ENCODE measurements at places on chromosomes 1 and 21. TPM values are rescaled to one million over a fixed set of nuclear protein-coding genes. Genes with fewer than 3 reads are reported as not detected.

The KRTAP7-1 gene
- total RNA-seq = not detected

The AMPD1 gene
- total RNA-seq = not detected

The HENMT1 gene
- total RNA-seq = not detected

The LDLRAD1 gene
- total RNA-seq = not detected

The TINAGL1 gene
- 0.67 TPM for total RNA-seq

The TTC24 gene
- total RNA-seq = not detected

DNA sequence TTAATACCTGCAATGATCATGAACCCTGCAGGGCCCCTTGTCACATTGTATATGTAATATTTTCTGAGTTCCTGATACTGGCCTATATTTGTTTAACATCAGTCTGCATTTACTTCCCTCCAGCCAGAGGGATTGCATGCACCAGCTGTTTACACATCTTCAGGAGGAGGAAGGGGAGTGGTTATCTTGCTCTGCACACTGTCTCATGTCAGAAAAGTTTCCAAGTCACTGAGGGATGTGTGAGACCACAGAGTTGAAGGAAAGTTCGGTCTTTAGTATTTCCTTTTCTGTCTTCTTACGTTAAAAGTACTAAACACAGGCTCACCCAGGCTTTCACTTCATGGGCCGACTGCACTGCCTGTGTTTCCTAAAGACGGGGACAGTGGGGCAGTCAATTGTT lies 574.1 kb downstream of the LMO4 start:
- H3K4me1 ChIP-seq = no peaks in the 10 kb centered on the region
- DNase-seq = no peak
- H3K27me3 ChIP-seq = no peaks in the 10 kb centered on the region
- H3K4me3 ChIP-seq = no peak overlapping the region

DNA sequence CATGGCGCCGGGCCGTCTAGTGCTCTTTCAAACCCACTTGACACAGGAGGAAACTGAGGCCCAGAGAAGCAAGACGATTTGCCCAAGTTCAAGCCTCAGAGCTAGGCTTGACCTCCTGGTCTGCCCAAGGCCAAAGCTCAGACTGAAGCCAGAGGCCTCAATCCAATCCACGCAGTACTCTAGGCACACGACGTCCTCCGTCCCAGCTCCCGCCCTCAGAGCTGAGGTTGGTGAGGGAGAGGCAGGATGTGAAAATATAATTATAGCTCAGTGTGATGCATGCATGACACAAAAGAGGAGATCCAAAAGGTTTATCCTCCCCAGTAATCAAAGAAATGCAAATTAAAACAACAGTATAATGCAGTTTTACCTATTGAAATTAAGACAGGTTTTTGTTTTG lies 15.5 kb upstream of the ADGRB2 start:
- no peak for DNase-seq
- peaks cover 25% of the 10 kb centered on the region for H3K4me1 ChIP-seq
- peaks cover 17% of the 10 kb centered on the region for H3K27me3 ChIP-seq
- no peak overlapping the region for H3K4me3 ChIP-seq
- H3K36me3 ChIP-seq = no peaks in the 10 kb centered on the region

- H3K27ac ChIP-seq = no peak overlapping the region
- DNase-seq = no peak
- H3K27me3 ChIP-seq = peaks cover 62% of the 10 kb centered on the region
- H3K4me1 ChIP-seq = no peaks in the 10 kb centered on the region
- no peak overlapping the region for H3K4me3 ChIP-seq
- H3K36me3 ChIP-seq = no peaks in the 10 kb centered on the region
Measured at GRCh38 chr1:8965121-8965820, 19.6 kb downstream of the CA6 start.

GRCh38 chr21:38506661-38507281 lies 8.5 kb upstream of the ERG start:
- peaks cover 20% of the 10 kb centered on the region for H3K27me3 ChIP-seq
- H3K4me1 ChIP-seq = no peaks in the 10 kb centered on the region
- H3K4me3 ChIP-seq = no peak overlapping the region
- DNase-seq = no peak

GRCh38 chr1:183830389-183830788 lies 25.5 kb downstream of the RGL1 start:
- H3K27me3 ChIP-seq = no peaks in the 10 kb centered on the region
- no peak overlapping the region for H3K4me3 ChIP-seq
- H3K27ac ChIP-seq = no peak overlapping the region
- no peak for DNase-seq
- no peaks in the 10 kb centered on the region for H3K36me3 ChIP-seq
- no peaks in the 10 kb centered on the region for H3K4me1 ChIP-seq

- DNase-seq = no peak
- H3K4me1 ChIP-seq = no peaks in the 10 kb centered on the region
- H3K27me3 ChIP-seq = no peaks in the 10 kb centered on the region
- peaks cover 90% of the 10 kb centered on the region for H3K36me3 ChIP-seq
Measured at GRCh38 chr1:43687301-43688108, 19.8 kb upstream of the ST3GAL3 start.

- no peak for DNase-seq
- H3K27ac ChIP-seq = no peak overlapping the region
- peak overlapping the region; percentile 84 for H3K4me3 ChIP-seq
- H3K36me3 ChIP-seq = no peaks in the 10 kb centered on the region
- H3K27me3 ChIP-seq = no peaks in the 10 kb centered on the region
Measured at GRCh38 chr1:90851711-90852050, 134.6 kb upstream of the BARHL2 start.

DNA sequence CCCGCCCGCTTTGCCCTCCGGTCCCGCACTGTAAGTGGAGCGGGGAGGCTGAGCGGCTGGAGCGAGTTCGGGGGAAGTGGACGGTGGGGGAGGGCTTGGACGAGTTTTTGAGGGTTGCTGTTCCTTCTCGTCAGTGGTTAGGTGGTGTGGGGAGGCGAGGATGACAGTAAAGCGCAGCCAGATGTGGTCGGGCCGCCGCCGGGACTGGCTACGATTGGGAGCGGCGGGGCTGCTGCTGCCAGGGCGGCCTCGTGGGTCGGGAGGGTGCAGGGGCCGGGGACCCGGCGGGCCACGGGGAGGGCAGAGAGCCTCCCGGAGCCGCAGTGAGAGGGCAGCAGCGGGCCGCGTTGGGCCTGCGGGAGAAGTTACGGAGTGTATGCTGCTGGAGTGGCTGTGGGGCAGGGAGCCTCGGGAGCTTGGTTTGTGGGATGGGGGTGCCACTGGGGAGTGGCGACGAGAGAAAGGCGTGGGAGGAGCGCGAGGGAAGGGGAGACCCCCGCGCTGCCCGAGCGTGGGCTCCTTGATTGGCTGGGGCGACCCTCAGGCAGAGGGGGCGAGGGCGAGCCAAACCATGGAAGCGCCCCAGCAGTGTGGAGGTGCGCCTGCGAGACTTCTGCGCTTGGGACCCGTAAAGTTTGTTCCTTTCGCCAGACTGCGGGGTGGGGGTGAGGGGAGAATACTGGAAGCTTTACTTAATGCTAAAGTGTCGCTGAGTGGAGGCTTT lies 2.1 kb downstream of the ADGRL2 start:
- no peak overlapping the region for H3K27ac ChIP-seq
- H3K27me3 ChIP-seq = no peaks in the 10 kb centered on the region
- no peaks in the 10 kb centered on the region for H3K36me3 ChIP-seq
- no peaks in the 10 kb centered on the region for H3K4me1 ChIP-seq
- H3K4me3 ChIP-seq = no peak overlapping the region

DNA sequence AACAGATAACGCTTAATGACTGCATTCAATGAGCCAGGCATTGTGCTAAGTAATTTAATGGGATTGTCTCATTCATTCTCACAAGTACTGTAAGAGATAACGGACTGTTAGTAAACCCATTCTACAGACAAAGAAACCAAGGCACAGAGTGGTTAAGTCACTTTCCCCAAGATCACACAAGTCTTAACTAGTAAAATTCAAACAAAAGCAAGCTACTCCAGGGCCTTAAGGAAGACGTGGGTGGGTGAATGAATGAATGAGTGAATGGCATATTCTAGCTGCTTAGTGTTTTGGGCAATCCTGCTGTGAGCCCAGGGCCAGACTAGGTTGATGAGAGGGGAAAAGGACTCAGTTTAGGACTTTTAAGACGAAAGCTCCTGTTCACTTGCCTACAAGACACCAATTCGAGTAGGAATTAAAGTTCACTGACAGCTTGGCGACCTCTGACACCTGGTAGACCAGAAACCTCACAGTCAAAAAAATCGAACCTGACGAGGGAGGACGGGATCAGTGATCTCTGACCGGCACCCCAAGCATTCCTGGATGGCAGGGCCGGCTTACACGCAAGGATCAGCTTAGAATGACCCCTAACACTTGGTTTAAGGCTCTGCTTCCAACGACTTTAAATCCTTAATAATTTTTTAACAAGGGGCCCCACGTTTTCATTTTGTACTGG lies 557 bp downstream of the EMC1 start:
- H3K4me1 ChIP-seq = peaks cover 21% of the 10 kb centered on the region
- peaks cover 65% of the 10 kb centered on the region for H3K36me3 ChIP-seq
- peak overlapping the region; percentile 99 for H3K27ac ChIP-seq
- DNase-seq = peak; percentile 49

GRCh38 chr1:24936684-24937083 lies 6.6 kb upstream of the RUNX3 start:
- H3K4me3 ChIP-seq = no peak overlapping the region
- no peaks in the 10 kb centered on the region for H3K36me3 ChIP-seq
- DNase-seq = no peak
- H3K27ac ChIP-seq = no peak overlapping the region
- peaks cover 21% of the 10 kb centered on the region for H3K27me3 ChIP-seq

DNA sequence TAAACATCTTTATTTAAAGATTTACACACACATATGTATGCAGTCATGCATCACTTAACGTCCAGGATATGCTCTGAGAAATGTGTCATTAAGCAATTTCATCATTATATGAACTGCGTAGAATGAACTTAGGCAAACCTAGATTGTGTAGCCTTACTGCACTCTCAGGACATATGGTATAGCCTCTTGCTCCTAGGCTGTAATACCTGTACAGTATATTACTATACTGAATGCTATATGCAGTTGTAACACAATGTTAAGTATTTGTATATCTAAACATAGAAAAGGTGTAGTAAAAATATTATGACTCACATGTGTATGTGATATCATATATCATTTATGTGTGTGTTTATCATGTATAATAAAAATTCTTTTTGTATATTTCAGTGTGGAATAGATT lies 73.2 kb upstream of the QSOX1 start:
- DNase-seq = no peak
- H3K4me1 ChIP-seq = no peaks in the 10 kb centered on the region
- no peak overlapping the region for H3K4me3 ChIP-seq
- no peak overlapping the region for H3K27ac ChIP-seq
- H3K36me3 ChIP-seq = peaks cover 70% of the 10 kb centered on the region
- no peaks in the 10 kb centered on the region for H3K27me3 ChIP-seq

- H3K27ac ChIP-seq = no peak overlapping the region
- H3K36me3 ChIP-seq = no peaks in the 10 kb centered on the region
- no peak overlapping the region for H3K4me3 ChIP-seq
- DNase-seq = no peak
- H3K27me3 ChIP-seq = peaks cover 59% of the 10 kb centered on the region
- 0 out of 2 replicates have a peak, but pooled peaks cover 2% of the 10 kb centered on the region for H3K4me1 ChIP-seq
Measured at GRCh38 chr21:39014747-39015146, 168.5 kb downstream of the PSMG1 start.

- no peaks in the 10 kb centered on the region for H3K4me1 ChIP-seq
- no peak overlapping the region for H3K27ac ChIP-seq
- H3K4me3 ChIP-seq = no peak overlapping the region
Measured at GRCh38 chr21:38175306-38175705, 81.5 kb upstream of the KCNJ15 start.

DNA sequence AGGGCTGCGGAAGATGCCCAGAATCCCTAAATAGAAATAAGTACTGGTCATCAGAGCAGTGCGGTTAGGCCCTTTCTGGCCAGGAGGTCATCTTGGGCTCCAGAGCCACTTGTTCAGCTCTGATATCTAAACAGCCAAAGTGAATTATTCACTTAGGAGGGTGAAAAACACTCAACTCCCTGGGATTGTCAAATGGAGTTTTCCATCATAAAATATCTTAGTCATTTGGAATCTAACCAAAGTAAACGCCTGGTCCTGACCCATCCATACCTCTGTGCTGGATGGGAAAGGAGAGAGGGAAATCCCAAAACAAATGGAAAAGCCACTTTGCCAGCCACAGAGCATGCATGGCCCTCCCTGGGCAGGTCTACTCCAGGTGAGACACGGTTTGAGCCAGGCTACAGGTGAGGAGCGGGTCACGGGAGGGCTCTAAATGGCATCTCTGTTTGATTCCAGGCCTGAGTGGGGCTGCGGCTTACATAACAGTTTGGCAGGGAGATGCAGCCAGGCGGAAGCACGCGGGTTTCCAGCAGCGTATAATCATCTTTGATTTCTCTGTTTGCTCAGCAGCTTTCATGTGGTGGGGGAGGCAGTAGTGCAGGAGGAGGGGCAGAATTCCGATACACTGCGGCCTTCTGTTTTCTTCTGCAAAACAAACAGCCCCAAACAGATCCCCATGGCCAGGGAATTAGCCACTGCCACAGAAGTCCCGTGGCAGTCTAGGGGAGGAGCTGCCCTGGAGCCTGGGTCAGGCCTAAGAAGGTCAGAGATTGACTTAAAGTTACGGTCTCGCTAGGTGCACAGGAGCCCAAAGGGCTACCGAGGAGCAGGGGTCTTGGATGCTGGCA lies 59.1 kb upstream of the ZNF648 start:
- no peaks in the 10 kb centered on the region for H3K4me1 ChIP-seq
- H3K27me3 ChIP-seq = peaks cover 14% of the 10 kb centered on the region
- no peaks in the 10 kb centered on the region for H3K36me3 ChIP-seq
- DNase-seq = no peak
- no peak overlapping the region for H3K27ac ChIP-seq

DNA sequence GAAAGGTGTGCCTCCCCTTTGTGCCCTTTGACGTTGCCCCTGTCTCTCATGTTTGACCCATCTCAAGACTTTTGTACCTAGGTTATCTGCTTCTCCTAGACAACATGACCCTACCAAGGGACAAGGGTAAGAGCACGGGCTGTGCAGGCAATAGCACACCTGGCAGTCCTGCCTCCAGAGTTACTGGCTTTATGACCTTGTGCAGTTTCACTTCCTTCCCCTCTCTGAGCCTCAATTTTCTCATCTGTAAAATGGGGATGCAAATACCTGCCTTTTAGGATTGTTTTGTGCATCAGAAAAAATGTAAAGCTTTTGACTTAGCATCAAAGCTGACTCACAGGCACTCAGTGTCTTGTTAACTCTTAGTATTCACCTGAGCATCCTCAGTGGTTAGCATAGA lies 36.4 kb downstream of the ELK4 start:
- H3K27ac ChIP-seq = no peak overlapping the region
- no peaks in the 10 kb centered on the region for H3K27me3 ChIP-seq
- H3K36me3 ChIP-seq = 0 out of 3 replicates have a peak, but pooled peaks cover 2% of the 10 kb centered on the region

- no peak overlapping the region for H3K27ac ChIP-seq
- H3K36me3 ChIP-seq = peaks cover 24% of the 10 kb centered on the region
- H3K4me1 ChIP-seq = no peaks in the 10 kb centered on the region
- no peak for DNase-seq
- no peaks in the 10 kb centered on the region for H3K27me3 ChIP-seq
- H3K4me3 ChIP-seq = no peak overlapping the region
Measured at GRCh38 chr1:44848456-44849181, 5.6 kb upstream of the PTCH2 start.

GRCh38 chr1:193661385-193661784 lies 475.0 kb upstream of the B3GALT2 start:
- H3K4me1 ChIP-seq = no peaks in the 10 kb centered on the region
- no peak overlapping the region for H3K4me3 ChIP-seq
- H3K36me3 ChIP-seq = no peaks in the 10 kb centered on the region
- H3K27me3 ChIP-seq = no peaks in the 10 kb centered on the region
- no peak overlapping the region for H3K27ac ChIP-seq

Data from K562 (cell line).